Psoas muscle (tissue), 8 donors: ENCODE measurements at places on chromosomes 12 and 14. TPM values are rescaled to one million over a fixed set of nuclear protein-coding genes. Genes with fewer than 3 reads are reported as not detected.

- H3K27ac ChIP-seq: no peak overlapping the region
- H3K36me3 ChIP-seq: no peaks in the 10 kb centered on the region
- H3K4me3 ChIP-seq: no peak overlapping the region
Measured at GRCh38 chr14:23565626-23566025, 2.0 kb downstream of the AP1G2 start.

DIO3 gene
- 1.0 TPM for polyA plus RNA-seq

DNA sequence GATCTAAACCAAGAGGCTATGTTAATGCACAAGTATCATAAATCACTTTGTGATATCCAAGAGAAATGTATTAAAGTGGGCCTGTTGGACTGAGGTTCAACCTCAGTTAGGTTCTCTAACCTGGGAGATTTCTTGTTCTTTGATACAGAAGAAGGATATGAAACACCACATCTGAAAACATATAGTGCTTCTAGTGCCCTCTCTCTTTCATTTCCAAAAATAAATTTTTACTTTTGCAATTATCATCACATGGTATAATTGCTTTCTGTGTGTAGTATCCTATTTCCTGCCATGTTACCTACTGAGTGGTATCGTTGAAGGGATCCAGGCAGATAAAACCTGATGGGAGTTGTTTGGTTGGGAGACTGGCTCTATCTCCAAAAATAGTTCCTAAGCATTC lies 264.9 kb downstream of the CCER1 start:
- no peaks in the 10 kb centered on the region for H3K27me3 ChIP-seq
- no peak overlapping the region for H3K27ac ChIP-seq
- no peaks in the 10 kb centered on the region for H3K36me3 ChIP-seq
- no peak overlapping the region for H3K4me3 ChIP-seq
- DNase-seq: no peak

DNA sequence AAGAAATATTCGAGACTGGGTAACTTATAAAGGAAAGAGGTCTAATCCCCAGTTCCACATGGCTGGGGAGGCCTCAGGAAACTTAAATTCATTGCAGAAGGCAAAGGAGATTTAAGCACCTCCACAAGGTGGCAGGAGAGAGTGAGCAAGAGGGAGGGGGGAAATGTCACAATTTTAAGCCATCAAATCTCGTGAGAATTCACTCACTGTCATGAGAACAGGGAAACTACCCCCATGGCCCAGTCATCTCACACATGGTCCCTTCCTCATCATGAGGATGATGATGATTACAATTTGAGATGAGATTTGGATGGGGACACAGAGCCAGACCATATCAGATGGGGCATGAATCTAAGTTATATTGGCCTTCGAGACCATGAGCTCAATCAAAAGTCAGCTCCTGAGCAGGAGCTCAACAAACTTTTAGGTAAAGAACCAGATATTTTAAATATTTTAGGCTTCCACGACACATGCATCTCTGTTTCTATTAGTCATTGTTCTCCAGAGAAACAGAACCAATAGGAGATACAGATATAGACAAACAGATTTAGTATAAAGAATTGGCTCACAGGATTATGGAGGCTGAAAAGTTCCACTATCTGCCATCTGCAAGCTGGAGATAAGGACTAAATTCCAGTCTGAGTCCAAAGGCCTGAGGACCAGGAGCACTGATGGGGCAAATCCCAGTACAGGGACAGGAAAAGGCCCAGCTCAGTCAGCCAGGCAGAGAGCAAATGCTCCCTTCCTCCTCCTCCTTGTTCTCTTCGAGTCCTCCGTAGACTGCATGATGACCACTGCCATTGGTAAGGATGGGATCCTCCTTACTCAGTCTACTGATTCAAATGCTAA lies 24.9 kb downstream of the DGLUCY start:
- no peak for DNase-seq
- H3K4me3 ChIP-seq: no peak overlapping the region
- no peaks in the 10 kb centered on the region for H3K27me3 ChIP-seq
